ENCODE measurements at places on chromosomes 7 and 10. TPM values are rescaled to one million over a fixed set of nuclear protein-coding genes. Genes with fewer than 3 reads are reported as not detected.

GRCh38 chr7:30771174-30771879, at the start of gene MINDY4:
Gene MINDY4, plus strand, starts transcription at chr7:30771417. Its CDS starts 77 bp downstream, at chr7:30771494.
- DNase-seq: peak; percentile 63

GRCh38 chr7:45979275-45980180, 58.5 kb upstream of the IGFBP3 start:
- no peak for DNase-seq

- no peak for DNase-seq
These were observed 73.7 kb upstream of the ABCB5 start for GRCh38 chr7:20541608-20542349.

The ASAH2 gene
- 5.7 TPM for total RNA-seq

GRCh38 chr7:11548532-11548931, 283.5 kb downstream of the THSD7A start:
- no peak for DNase-seq

- no peak for DNase-seq
These were observed 157.0 kb downstream of the PTPN20 start for GRCh38 chr10:47067949-47068940.

The ZC3HAV1 gene
- 45.8 TPM for total RNA-seq

DNA sequence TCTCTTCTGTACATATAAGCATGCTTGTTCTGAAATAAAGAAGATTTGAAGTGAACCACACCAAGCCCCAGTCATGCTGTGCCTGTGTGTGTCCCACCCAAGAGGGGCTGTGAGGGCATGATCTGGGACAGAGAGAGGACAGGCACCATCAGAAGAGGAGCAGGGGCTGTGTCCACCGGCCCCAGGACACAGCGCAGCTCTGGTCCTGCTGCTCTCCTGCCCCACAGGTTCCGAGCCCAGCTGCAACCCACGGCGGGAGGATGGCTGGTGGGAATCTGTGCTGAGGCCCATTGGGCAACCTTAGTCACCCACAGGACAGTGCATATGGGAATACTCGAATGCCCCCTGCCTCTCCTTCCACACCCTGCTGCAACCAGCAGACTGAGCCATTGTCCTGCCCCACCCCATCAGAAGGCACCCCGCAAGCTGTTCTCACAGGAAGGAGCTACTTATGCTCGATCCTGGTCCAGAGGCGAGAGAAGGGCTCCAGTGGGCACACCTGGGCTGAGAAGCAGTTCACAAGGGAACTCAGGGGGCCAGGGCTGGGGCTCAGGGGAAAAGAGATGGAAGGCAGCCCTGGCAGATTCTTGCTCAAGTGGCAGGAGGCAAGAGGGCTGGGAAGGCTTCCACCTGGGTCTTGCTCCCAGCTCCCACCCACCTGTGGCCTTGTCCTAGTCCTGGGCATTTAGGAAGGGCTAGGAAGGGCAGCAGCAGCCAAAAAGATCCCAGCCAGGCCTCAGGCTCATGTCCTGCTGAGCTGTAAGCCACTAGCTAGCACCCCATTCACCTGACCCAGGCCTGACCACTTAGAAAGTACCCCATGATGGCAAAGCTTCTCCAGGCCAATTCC, 31.9 kb downstream of the LDB3 start:
- no peak for DNase-seq

The XRCC2 gene
- 9.4 TPM for total RNA-seq

GRCh38 chr10:16945593-16945992, 128.4 kb upstream of the RSU1 start:
- DNase-seq: no peak

- no peak for DNase-seq
These were observed 5.6 kb upstream of the CDH23 start for GRCh38 chr10:71390921-71391690.

The TMEM273 gene
- total RNA-seq: not detected

The CYP2C18 gene
- total RNA-seq: not detected

GRCh38 chr10:49594594-49594993, 15.5 kb upstream of the SLC18A3 start:
- DNase-seq: peak; percentile 67

DNA sequence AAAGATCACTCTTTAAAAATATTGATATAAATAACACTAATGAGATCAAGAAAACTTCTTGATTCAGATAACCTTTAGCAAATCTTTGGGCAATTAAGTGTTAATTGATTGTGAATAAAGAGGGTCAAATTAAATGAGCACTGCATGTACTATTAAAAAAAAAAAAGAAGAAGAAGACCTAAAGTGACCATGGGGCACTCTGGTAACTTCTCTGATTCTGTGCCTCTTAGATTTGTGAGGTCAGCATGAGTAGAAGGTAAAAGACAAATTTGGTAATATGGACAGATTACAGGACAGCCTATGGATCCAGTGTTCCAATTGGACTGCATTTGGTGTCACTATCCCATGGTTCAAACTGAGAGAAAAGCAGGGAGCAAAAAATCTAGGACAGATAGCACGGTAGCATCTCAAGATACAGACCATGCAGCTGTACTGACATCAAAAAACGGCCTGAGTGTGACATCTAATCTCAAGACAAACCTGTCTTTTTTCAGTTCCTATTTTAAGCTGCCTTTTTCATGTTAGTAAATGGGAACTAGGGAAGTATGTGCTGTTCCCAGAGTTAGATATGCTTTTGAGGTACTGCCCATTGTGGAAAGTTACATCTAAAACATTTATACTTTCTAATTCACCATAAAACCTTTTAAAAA, 128.0 kb downstream of the KCND2 start:
- no peak for DNase-seq

DNA sequence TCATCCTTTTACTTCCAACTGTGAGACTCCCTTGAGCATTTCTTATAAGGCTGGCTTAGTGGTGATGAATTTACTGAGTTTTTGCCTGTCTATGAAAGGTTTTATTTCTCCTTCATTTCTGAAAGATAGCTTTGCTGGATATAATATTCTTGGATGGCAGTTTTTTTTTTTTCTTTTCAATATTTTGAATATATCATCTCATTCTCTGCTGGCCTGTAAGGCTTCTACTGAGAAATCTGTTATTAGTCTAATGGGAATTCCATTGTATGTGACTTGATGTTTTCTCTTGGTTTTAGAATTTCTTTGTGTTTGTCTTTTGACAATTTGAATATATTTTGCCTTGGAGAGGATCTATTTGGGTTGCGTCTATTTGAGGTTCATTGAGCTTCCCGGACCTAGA, 22.4 kb downstream of the PHTF2 start:
- no peak for DNase-seq

GRCh38 chr7:16463949-16464715, 1.4 kb downstream of the SOSTDC1 start:
- DNase-seq: no peak

The PNLIPRP1 gene
- total RNA-seq: not detected

The EIF5AL1 gene
- 0.40 TPM for total RNA-seq

DNA sequence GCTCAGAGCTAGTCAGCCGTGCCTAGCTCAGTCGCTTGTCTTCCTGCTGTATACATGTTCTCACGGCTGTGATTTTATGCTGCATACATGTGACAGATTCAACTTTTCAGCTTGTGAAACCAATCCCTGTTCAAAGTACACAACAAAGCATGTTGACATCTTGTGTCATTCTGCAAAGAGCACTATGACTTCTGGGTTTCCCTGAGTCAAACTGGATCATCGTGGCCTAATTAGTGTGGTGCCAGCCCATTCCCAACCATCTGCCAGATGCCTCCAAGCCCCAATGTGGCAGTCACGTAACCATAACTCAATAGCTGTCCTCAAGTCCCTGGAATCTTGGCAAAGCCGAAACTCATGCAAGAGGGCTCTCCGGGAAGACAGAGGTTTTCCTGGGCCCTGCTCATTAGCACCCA, 144.8 kb downstream of the MYOF start:
- no peak for DNase-seq

The GSDME gene
- 6.5 TPM for total RNA-seq

DNA sequence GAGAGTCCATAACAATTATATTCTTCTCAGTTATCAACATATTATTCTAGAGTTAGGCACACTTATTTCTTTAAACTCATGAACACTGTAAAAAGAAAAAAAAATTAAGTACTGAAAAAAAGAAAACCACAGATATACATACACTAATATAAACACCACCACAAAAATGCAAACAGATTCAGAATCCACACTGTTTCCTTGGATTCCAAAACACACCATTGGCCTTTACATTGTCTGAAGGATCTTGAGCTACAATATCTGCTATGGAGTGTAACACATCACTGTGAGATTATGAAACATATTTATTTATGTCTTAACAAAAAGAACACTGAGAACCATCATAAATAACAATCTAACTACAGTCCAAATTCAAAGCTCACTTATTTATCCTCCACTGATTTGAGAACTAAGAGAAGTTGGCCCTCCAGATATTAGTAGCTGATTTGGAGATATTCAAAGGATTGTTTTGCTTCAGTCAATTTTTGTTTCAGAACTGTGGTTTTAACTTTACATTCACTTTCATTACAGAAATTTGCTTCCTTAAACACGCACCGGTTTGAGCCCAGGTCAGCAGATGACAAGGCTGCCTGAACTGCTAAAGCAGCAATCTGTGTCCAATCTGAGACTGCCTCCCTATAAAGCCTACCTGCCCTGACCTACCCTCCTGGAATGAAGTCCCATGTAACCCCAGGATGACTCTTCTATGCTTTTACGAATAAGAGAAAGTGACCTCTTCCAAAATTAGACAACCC, 47.0 kb upstream of the CDK1 start:
- DNase-seq: no peak

The RET gene
- total RNA-seq: 0.02 TPM

DNA sequence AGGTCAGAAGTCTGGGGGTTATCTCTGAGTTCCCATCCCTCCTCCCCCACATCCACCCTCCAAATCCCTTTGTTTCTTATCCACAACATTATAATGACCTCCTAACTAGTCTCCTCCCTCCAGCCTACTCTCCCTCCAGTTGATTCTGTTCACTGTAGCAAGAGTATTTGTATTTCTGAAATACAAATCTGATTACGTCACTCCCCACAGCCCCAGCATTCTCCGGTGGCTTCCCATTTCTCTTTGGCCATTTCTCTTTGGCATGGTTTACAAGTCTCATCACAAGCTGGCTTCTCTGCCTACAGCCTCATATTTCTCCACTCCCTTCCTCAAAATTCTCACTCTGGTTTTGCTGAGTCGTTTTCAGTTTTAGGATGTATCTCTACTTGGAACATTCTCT, 24.6 kb upstream of the MRPS33 start:
- DNase-seq: no peak

- DNase-seq: no peak
These were observed 526.7 kb upstream of the NRP1 start for GRCh38 chr10:33861016-33861704.

The HOXA10 gene
- total RNA-seq: 9.8 TPM

The GBX1 gene
- not detected for total RNA-seq

- no peak for DNase-seq
These were observed 432.3 kb downstream of the DNAJB6 start for GRCh38 chr7:157769086-157769485.

DNA sequence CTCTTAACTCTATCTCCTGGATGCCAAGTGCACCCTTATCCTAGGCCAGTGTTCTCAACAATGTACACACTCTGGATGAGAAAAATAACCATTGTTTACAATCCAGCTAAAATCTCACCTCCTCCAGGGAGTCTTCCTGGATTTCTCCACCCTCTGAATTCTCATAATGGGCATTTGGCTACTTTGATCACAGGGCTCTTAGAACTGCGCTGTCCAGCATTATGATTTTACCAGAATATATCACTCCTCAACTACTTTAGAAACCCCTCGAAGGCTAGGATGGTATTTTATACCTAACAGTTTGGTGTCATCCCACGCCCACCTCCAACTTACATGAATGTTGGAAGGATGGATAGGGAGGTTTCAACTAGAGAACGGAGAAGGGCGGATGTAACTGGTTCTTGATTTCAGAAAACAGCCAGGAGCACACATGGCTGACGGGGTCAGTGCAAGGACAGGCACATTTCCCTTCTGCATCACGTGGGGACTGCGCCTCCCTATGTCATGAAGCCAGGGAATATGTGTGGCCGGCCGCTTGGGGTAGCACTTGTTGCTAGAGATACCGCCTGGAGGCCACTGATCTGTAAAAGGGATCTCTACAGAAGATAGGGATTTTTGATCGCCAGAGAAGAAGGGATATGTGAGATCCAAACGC, 1.2 kb upstream of the ATP6V0E2 start:
- DNase-seq: peak; percentile 76

- no peak for DNase-seq
These were observed 113.4 kb downstream of the POU6F2 start for GRCh38 chr7:39091145-39091544.

The EIF3B gene
- 182 TPM for total RNA-seq

DNA sequence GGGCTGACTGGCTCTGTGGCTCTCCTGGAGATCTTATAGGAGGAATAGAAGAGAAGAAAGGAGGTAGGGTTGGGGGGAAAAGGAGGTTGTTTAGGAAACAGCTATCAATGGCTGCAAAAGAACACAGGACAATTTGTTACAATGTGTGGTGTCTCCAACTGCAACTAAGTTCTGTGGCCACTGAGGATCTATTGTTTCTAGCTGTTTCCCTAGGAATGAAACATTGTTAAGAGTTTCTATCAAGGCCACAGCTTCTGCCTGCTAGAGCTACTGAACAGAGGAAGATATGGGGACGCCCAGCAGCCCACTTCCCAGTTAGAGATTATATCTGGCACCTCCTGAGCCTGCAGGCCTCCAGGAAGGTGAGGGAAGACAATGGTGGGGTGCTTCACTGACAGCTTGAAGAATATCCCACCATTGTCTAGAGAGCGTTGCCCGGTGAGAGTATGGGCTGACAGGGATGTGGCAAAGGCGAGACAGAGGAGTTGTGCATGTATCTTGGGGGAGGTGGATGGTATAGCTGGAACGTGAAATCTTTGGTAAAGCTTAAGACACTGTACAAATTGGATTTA, 4.0 kb downstream of the SCD start:
- DNase-seq: no peak

GRCh38 chr10:5447611-5448071, 35.3 kb downstream of the NET1 start:
- DNase-seq: no peak

- no peak for DNase-seq
These were observed 63.5 kb downstream of the COBL start for GRCh38 chr7:51253157-51253556.

Data from NCI-H460 (cell line).